ENCODE measurements at places on chromosomes 4 and X.

DNA sequence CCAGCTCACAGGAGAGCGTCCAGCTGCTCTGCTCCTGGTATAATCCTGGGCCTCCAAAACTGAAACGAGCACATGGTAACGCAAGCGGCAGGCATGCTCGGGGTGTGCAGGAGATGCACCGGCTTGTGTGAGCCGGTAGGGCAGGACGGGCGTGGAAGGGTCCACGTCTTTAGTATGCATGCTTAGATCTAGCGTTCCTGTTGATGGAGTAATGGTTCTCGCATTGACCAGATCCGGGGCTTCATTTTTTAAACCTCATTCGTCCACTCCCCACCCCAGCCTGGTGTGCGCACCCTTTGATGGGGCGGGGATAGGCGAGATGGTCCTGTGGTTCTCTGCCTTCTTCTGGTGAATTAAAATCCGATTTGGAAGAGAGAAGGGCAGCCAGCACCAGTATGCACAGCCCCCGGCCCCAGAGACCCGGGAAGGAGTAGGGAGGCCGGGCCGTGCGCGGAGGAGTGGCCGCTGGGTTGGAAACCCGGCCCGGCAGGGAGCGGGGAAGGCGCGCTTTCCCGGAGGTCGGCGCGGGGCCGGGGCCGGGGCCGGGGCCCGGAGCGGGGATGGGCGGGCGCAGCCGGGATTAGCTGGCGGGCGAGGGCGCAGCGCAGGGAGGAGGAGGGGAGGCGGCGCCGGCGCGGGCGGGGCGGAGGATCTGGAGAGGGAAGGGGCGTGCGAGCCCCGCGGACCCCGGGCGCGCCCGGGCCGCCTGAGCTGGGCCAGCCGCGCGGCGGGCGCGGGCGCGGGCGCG, 39.9 kb downstream of the FAM149A start:
- no peak for DNase-seq

GRCh38 chr4:66577922-66578321, 907.6 kb upstream of the EPHA5 start:
- DNase-seq, result no peak

- no peak for DNase-seq
Observed at GRCh38 chr4:76655566-76656479, 220.8 kb downstream of the SHROOM3 start.

- DNase-seq, result no peak
Observed at GRCh38 chr4:96756584-96756983, 916.7 kb downstream of the PDHA2 start.

GRCh38 chr4:121740796-121741409, 24.1 kb downstream of the SMIM43 start:
- no peak for DNase-seq

DNA sequence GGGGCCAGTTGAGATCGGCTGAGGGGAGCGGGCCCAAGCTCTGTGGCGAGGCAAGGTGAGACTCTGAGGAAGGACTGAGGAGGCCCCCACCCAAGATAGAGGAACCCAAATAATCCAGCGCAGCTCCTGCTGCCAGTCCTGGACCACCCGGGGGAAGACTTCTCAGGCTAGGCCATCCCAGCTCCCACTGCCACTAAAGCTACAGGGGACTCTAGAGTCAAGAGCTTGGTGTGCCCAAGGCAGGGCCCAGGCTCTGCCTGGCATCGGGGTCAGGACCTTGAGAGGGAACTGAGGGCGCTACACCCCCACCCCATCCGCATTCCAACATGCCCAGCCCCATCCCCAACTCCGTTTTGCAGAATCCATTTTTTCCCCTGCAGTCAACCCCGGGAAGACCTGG, 8.6 kb downstream of the MAGEA4 start:
- no peak for DNase-seq

DNA sequence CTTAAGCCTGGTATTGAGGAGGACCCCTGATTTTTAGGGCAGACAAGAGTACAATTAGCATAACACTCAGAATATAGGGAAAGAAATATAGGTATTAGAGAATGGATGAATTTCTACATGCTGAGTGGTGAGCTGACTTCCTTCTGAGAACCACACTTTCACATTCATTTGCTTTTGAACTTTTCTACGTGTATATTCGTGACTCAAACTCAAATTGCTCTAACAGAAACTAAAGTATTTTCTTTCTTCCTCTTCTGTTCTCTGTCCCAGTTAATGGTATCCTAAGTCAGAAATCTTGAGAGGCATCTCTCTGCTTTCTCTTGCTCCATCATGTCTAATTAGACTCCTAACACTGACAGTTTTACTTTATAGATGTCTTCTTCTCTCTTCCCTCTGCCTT, 103.2 kb upstream of the CITED1 start:
- no peak for DNase-seq

DNA sequence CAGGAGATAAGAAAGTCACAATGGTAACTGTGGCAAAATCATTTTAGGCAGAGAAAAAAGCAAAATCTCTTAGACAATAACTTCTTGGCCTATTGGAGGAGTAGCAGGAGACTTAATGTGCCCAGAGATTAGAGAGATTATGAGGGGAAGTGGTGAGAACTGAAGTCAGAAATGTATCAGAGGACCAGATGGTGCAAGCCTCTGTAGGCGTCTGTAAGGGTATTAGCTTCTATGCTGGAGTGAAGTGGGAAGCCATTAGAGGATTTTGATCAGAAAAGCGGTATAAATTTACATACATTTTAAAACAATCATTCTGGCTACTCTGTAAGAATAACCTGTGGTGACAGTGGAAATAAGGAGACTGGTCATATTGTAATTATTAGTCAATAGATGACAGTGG, 236.7 kb downstream of the FAT4 start:
- DNase-seq, result no peak

- DNase-seq, result no peak
Observed at GRCh38 chr4:148634476-148634875, 192.3 kb upstream of the NR3C2 start.

GRCh38 chrX:105706041-105706440, 116.3 kb upstream of the NRK start:
- no peak for DNase-seq

DNA sequence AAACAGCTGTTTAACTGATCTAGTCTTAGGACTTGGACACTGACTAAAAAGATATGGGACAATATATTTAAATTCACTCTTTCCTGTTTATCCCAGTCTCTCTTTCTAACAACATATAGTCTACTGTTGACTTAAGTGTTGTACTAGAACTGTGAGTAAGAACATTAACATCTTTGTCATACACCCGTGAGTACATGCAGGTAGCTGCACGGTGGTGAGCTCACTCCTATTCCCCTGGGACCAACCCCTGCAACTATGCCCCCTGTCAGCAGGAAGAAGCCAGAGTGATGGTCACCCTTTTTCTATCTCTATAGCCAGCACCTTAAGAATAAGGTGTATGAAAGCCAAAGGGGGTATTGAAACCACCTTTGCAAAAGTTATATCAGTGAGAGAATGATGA, 17.6 kb downstream of the TBL1X start:
- DNase-seq, result no peak

DNA sequence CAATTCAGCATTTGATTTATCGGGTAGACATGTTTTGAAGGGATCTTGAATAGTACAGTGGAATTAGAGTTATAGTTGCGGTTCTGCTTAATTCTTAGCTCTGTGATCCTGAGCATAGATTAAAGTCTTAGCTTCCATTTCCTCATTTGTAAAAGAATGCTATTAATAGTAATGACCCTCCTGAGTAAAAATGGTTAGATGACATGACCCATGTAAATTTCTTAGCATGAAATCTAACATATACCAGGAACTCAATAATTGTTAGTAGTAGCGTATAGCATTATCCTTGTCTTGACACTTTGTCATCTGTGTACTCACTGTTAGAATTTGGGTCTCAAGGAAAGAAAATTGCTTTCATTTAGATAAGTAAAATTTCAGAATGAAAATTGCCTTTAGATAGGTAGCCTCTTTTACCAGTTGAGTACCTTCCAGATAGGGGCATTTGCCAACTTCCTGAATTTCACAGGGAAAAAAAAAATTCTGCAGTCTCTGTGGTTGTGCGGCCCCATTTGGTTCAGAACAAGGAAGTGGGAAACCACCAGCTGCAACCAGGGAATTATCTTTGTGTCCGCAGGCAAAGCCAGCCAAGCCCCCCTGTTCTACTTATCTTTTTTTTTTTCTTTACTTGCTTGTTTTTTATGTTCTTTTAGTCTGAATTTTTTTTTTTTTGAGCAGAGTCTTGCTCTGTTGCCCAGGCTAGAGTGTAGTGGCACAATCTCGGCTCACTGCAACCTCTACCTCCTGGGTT, 86.9 kb downstream of the TMEM164 start:
- no peak for DNase-seq

DNA sequence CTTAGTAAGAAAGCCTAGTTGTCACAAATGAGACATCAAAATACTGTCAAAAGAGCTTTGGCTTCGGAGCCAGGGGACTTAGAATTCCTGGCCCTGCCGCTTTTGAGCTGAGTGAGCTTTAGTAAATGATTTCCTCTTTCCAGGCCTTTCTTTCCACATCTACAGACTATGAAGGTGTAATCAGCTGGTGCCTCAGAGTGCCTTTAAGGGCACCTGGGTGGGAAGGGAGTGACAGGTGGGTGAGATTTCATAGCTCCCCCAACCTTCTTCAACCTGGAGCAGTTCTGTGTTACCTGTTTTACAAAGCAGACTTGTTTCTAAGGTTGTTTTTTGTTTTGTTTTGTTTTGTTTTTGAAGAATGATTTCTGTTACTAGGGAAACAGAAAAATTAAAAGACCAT, 154.7 kb upstream of the BOD1L1 start:
- DNase-seq, result no peak

DNA sequence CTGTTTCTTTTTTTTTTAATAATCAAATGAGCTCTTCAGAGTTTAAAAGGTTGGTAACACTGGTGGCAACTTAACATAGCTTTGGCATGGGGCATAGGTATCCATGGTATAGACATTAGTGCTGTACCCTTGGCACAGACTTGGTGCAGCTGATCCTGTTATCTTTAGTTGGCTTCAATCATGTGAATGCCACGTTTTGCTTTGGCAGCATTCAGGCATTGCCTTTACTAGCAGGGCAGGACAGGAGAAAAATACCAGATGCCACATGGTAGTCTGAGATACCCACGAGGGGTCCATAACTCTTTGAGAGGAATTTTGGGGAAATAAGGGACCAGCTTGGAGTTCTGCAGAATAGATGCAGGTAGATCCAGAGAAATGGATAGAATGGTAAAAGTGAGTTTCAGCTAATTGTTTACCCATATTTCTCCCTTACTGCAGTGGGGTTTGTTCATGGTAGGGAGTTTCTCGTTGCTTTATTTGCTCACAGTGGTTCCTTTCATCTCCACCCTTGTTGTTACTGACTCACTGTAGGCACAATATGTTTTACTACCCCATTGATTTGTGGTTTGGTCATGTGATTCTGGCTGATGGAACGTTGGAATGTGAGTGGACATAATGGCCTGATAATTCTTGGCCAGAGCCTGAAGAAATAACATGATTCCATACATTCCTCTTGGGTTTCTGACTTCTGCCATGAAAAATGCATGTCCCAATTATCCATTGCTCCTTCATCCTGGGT, 342.7 kb downstream of the GLUD2 start:
- DNase-seq, result no peak

DNA sequence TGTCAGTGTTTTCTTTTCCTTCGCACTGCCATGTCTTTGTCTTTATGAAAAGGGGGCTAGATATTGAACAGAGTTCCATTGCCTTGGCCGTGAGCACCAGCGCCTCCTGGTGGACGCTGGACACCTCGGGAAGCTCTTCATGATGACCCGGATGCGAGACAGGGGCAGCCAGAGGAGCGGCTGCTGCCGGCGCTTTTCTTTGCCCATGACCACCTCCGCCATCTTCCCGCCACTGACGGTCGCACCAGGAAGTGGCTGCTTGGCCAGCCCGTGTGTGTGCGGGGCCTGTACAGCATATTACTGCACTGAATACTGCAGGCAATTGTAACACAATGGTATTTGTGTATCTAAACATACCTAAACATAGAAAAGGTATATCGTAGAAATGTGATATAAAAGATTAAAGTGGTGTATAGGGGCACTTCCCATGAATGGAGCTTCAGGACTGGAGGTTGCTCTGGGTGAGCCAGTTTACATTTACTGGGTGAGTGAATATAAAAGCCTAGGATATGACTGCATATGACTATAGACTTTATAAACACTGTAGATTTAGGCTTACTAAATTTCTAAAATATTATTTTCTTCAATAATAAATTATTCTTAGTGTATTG, 15.8 kb upstream of the GRIA2 start:
- DNase-seq, result no peak

- DNase-seq, result no peak
Observed at GRCh38 chrX:23515028-23515427, 152.3 kb upstream of the PRDX4 start.

GRCh38 chrX:3262901-3263300, 83.6 kb downstream of the MXRA5 start:
- no peak for DNase-seq

- DNase-seq, result no peak
Observed at GRCh38 chr4:184355111-184355604, 119.2 kb downstream of the IRF2 start.

DNA sequence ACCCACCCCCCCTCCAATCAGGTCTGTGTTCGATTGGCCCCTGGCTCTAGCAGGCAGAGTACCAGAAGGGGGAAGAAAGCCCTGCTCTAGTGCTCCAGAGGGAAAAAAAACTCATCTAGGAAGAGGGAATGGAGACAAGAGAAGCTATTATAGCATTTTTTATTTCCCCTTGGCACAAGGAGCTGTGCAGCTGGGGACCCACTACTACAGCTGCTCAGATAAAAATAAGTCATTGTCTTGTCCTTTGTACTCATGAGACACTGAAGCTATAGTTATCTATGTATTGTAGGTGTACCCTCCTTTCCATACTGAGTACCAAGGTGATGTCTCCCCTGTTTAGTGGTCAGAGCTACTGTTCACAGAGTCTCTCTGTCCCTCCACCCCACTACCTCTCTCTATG, 14.3 kb downstream of the CCDC160 start:
- DNase-seq, result no peak

- DNase-seq, result no peak
Observed at GRCh38 chrX:46758163-46758955, 559 bp downstream of the SLC9A7 start.

DNA sequence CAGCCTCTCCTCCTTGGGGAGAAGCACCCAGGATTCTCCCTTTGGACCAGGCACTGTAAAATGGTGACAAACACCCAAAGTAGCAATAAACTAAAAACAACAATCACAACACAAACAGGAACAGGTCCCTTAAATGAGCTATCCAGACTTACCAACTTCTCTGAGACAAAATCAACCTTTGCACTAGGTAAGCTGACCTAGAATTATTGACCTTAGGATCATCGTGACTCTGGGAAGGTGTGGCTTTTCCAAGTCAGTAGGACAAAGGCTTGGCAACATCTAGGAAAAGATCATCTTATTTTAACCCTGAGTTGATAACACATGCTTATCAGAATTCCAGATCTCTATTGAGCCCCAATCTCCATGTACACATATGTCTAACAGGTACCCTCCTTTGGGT, 166.7 kb downstream of the PRDM5 start:
- DNase-seq, result no peak

All from stimulated activated CD4-positive, alpha-beta T cell treated with anti-CD3 and anti-CD28 coated beads, Interleukin-15, amount 100 ng/mL, for 1 hour (primary cell).